ENCODE measurements at places on chromosomes 12 and 14.

GRCh38 chr14:81673930-81674329, 140.3 kb upstream of the SEL1L start:
- DNase-seq, result no peak

DNA sequence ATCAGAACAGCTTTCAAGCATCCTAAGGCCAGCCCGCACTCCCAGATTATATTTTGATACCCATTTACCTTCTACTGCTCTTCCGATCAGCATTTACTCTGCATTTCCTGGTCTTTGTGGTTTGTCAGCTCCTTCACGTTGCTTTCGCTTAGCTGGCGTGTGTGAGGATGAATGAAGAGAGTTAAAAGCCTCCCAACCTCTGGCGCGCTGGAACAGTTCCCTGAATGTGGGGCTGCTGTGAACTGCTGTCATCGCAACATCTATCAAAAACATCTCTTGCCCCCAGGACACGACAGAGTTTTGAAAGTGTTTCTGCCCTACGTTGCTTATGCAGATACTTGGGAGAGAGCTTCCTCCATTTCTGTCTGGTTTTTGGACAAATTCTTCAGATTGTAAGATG, 129.2 kb downstream of the KCNA5 start:
- DNase-seq, result no peak

GRCh38 chr14:101501341-101501740, 60.0 kb upstream of the DIO3 start:
- no peak for DNase-seq

GRCh38 chr14:103698380-103699260, 16.6 kb downstream of the XRCC3 start:
- no peak for DNase-seq

- DNase-seq, result no peak
Observed at GRCh38 chr14:94054401-94054800, 26.6 kb downstream of the DDX24 start.

DNA sequence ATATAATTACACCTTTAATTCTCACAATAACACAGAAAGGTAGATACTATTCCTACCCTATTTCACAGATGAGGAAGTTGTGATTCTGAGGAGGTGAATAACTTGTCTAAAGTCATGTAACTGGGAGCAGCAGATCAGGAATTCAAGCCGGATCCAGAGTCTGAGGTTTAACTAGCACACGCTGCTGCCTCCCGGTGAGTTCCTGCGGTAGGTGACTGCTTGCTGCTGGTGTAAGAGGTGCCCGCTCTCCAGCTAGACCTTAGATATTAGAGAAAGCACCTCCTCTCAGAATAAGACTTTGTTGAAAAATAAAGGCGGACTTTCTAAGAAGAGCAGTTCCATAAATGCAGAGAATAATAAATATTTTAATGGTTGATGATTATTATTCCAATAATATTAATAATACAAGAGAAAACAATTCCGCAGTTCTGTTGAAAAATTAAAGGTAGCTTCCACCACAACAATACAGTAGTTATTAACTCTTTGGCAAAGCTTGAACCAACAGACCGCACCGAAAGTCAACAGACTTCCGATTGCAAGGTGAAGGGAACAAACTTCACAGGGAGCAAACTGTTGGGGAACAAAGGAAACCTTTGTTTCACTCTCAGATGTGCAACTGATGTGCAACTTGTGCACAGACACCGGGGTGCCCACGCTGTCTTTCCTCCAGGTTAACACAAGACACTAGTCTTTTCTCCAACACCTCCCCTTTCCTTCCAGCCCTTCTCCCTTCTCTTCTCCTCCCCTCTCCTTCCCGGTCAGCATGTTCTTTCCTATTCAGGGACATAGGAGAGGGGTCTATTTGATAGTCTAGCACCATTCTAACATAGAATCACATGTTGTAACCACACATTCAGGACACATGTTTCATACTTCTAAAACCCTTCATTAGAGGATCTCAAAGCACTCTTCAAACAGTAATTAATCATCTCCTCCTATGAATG, 73.2 kb upstream of the EGLN3 start:
- DNase-seq, result no peak

- DNase-seq, result no peak
Observed at GRCh38 chr14:103232831-103233319, 101.2 kb upstream of the EIF5 start.

GRCh38 chr12:27193854-27194544, 50.1 kb upstream of the STK38L start:
- peak; percentile 71 for DNase-seq

DNA sequence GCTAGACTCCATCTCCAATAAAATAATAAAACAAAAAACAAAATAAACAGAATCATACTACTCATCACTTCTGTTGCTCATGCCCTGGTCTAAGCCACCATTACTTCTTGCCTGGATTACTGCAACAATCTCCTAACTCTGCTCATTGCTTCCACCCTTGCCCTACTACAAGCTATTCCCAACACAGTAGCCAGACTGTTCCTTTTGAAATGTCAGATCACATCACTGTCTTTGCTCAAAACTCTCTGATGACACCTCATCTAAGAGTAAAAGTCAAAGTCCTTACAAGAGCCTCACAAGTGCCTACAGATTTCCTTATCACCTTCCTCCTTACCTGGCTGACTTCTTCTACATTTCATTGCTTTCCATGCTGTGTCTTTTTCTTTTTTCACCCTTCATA, 10.0 kb downstream of the FBXO33 start:
- no peak for DNase-seq

DNA sequence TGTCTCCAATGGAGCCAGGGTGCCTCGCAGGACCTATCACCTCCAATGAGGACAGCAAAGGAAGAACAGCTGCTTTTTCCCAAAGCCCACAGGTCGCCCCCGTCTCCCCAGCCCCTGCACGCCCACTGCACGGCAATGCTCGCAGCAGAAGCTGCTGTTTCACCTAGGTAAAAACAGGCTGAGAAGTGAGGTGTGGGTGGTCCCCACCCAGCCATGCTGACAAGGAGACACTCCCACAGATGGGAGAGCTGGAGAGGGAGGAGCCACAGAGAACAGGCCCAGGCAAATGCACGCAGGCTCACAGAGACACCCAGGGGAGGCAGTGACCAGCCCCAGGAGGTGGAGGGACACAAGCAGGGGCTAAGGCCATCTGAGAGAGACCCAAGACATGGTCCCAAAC, 10.4 kb downstream of the CFAP73 start:
- no peak for DNase-seq

DNA sequence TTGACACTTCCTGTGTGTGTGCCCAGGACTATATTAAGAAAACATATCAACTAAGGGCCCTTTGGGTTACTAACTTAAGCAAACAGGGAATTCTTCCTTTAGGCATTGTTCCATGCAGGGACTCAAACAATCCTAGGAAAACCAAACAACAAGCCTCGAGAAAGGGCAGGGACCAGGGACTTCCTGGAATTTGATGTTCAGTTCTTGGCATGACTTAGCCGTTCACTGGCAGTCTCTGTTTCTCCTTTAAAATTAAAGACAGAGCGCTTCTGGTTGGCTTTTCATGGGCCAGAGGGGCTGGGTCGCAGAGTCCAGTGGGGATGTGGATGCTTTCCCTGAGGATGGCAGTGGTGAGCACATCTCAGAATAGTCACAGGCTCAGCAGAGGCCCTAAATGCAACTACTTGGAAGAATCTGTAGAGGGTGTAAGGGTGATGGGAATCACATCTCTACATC, 35.2 kb downstream of the RNFT2 start:
- DNase-seq, result peak; percentile 30

DNA sequence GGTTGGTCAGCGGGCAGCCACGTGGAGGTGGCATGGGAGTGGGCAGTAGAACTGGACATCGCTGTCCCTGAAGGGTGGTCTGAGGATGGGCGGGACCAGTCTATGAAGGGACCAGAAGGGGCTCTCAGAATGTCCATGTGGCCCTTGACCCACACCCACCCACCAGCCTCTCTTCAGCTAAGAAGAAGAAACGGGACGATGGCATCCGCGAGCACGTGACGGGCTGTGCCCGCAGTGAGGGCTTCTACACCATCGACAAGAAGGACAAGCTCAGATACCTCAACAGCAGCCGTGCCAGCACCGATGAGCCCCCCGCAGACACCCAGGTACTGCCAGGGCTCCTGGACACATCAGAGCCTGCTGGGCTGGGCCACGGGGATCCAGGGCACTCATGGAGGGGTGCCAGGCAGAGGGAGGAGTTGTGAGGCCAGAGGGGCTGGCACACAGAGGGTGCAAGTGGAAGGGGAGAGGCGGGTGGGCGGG, 21.3 kb downstream of the SETD1B start:
- DNase-seq, result no peak

GRCh38 chr14:93430315-93431035, at the start of gene UNC79:
Gene UNC79, plus strand, starts transcription at chr14:93430939. Its CDS starts 91 bp downstream, at chr14:93431030.
- DNase-seq, result no peak

GRCh38 chr12:117125767-117126166, 26.6 kb upstream of the TESC start:
- no peak for DNase-seq

- DNase-seq, result no peak
Observed at GRCh38 chr14:74954232-74954946, 1.0 kb downstream of the PGF start.

DNA sequence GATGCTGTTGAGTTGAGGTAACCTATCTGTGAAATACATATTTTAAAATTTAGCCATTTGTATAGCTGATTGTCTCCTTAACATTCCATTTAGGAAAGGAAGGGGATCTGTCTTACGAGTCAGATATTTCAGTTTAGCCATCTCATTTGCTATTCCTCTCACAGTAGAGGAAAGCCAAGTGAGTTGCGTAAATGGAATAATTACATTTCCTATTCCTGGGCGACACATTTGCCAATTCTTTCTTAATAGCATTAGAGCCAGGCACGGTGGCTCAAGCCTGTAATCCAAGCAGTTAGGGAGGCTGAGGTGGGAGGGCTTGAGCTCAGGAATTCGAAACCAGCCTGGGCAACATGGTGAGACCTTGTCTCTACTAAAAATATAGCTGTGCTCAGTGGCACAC, 116.3 kb downstream of the TMX1 start:
- no peak for DNase-seq

- DNase-seq, result no peak
Observed at GRCh38 chr12:10623131-10623530, 9.7 kb upstream of the MAGOHB start.

- DNase-seq, result no peak
Observed at GRCh38 chr12:63085120-63085519, 65.9 kb downstream of the AVPR1A start.

GRCh38 chr12:77947746-77948145, 117.1 kb downstream of the NAV3 start:
- DNase-seq, result no peak

DNA sequence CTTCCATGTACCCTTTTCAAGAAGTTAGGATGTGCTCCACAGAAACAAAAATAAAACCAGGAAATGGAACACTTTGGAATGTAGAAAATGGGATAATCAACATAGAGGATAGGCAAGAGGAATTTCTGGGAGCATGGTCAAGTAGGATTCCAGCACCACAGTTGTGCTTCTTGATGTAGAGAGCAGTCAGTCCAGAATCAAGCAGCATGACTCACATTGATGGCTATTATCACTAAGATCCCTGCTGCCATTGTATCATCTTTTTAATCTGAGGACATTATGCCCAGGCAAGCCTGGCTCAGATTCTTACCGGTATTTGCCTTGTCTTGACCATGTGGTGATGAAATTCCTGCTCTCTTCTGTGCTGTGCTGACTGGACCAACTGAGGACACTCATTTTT, 5.7 kb downstream of the ETFRF1 start:
- peak; percentile 55 for DNase-seq

DNA sequence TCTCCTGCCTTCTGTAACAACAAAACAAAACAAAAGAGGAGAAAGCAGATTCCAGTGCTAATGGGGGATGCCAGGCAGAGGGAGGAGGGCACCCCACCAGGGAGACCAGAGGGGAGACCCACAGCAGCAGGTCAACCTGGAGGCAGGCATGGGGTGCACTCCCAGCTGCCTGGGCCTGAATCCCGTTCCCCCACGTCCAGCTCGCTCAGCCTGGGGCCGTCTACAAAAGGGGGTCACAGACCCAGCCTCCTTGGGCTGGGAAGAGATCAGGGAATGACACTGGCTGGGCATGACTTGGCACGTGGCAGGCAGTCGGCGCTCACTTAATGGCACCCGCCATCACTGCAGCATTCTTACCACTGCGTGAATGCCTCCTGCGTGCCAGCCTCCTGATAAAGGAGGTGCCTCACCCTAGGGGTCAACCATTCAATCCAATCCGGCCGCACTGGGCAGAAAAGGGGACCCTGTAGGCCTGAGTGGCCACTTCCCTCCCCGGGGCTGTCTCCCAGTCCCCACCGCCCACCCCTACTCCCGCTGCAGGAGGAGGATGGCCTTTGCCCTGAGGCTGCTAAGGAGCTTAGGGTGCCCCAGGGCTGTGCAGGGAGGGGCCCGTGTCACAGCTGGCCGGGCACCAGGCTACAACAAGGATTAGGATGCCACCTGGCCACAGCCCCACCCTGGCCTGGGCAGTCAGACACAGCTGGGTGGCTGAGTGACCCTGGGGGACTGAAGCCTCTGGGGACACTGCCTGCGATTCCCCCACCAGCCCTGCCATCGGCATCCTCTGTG, 87.5 kb downstream of the NCOR2 start:
- no peak for DNase-seq

DNA sequence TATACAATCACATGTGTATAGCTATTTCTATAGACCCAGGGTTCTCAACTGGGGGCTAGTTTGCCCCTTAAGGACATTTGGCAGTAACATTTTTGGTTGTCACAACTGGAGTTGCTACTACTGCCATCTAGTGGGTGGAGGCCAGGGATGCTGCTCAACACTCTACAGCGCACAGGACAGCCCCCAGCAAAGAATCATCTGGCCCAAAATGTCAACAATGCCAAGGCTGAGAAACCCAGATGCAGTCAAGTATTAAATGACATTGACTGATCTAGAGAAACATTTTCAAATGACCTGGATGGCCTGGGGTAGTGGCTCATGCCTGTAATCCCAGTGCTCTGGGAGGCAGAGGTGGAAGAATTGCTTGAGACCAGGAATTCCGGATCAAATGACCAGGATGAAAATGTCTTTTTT, 5.8 kb downstream of the WSB2 start:
- DNase-seq, result no peak

DNA sequence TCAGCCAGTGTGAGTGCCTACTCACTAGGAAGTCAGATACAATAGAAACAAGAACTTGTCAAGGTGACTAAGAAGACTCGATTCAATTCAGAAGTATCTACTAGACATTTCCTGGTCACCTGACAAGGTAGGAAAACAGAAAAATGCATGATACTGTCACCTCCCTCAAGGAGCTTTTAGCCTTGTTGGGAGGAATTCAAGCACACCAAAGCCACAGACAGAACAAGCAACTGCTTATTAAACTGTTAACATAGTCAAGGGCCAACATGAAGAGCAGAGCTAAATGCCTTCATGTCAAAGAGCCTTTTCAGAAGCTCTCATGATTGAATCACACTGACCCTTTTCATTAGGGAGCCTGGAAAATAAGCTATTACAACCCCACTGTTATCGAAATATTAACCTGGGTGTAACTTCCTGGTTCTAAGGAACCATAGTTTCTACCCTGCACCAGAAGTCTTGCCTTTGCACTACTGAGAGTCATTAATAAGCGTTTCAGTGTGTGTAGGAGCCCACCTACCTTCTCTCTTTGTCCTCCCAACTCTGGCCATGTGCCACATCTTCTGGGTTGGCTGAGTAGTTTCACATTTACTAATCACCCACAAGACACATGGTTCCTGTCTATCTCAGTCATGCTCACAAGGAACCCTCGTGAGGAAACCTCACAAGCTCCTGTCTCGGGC, 31.0 kb upstream of the LGALS3 start:
- DNase-seq, result no peak
